ENCODE measurements at places on chromosomes 13 and 19. TPM values are rescaled to one million over a fixed set of nuclear protein-coding genes. Genes with fewer than 3 reads are reported as not detected.

GRCh38 chr13:98523455-98524102 is 53.3 kb downstream of the STK24 start:
- peaks cover 73% of the 10 kb centered on the region for H3K4me1 ChIP-seq
- peaks cover 5% of the 10 kb centered on the region for H3K36me3 ChIP-seq
- H3K27me3 ChIP-seq: peaks cover 26% of the 10 kb centered on the region
- DNase-seq: no peak
- H3K4me3 ChIP-seq: peak overlapping the region; percentile 65
- peak overlapping the region; percentile 90 for H3K27ac ChIP-seq

GRCh38 chr19:56355517-56355916 is 37.8 kb downstream of the ZNF582 start:
- peaks cover 3% of the 10 kb centered on the region for H3K27me3 ChIP-seq
- H3K27ac ChIP-seq: no peak overlapping the region
- no peak overlapping the region for H3K4me3 ChIP-seq
- DNase-seq: no peak

DNA sequence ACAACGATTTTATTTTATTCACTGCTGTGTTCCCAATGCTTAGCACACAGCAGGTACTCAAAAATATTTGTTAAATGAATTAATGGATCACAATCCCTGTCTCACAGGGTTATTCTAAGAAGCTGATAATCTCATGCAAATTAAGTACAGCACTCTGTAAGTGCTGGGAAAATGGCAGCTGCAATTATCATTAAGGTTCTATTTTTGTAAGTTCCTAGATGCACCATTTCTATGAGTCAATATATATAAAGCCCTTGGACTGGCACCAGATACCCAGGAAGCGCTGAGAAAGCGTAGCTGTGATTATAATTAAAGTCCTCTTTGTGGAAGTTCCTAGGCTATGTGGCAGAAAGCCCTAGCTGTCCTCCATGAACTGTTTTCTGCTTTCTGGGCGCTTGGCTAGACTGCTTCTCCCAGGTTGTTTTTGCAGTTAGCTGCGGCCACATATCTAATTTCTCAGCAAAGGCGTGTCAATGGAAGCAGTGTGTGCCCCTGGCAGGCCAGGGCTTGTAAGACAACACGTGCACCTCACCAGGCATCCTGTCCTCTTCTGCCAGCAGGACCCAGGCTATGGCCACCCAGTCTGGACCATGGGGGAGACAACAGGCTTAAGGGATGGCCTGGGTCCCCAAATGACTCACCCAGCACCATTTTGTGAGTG is 5.2 kb upstream of the SRRM5 start:
- peak overlapping the region; percentile 48 for H3K27ac ChIP-seq
- DNase-seq: no peak
- H3K27me3 ChIP-seq: peaks cover 9% of the 10 kb centered on the region
- no peak overlapping the region for H3K4me3 ChIP-seq
- no peaks in the 10 kb centered on the region for H3K4me1 ChIP-seq

DNA sequence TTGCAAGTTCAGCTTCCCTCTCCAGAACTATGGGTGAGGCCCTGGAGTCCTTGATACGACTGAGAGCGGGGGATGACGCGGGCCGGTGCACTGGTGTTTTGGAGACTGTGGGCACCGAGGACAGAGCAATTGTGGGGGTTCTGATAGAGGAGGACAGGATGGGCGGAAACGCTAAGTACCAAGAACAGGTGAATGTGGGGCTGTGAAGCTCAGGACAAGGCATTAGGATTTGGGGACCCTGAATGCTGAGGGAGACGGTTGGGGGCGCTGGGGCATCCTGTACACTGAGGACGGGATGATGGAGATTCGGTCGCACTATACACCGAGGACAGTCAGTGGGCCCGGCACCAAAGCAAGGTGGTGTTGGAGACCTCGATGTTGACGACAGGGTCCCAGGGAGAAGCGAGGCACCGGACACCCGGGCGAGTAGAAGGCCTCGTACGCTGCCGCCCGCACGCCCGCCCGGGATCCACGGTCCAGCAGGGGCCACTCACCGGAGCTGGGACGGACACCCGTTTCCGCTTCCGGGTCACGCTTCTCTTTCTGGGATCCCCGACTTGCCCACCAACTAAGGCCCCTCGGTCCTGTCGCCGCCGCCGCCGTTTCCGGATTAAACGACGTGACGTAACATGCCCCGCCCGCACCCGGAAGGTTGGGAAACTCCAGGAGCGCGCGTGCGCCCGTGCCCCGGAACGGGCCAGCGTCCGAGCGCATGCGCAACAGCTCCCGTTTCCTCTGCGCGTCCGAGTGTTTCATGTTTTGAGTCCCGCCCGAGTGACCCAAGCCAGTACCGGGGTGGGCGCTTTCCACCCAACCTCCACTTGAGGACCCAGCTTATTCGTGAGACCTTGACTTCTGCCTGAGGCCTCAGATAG is at the start of gene CHMP2A:
Gene CHMP2A (minus strand): TSS at position 612 of the 875 bp plus-strand sequence. CDS start 893 bp downstream, outside the sequence.
- peaks cover 19% of the 10 kb centered on the region for H3K27me3 ChIP-seq
- peak; percentile 99 for DNase-seq
- peak within 1 kb of the TSS; percentile 96 for H3K27ac ChIP-seq
- H3K36me3 ChIP-seq: no peaks in the 10 kb centered on the region
- peaks cover 16% of the 10 kb centered on the region for H3K4me1 ChIP-seq
- H3K4me3 ChIP-seq: peak within 1 kb of the TSS; percentile 97

GRCh38 chr13:46385946-46386345 is 1.1 kb downstream of the RUBCNL start:
- H3K36me3 ChIP-seq: no peaks in the 10 kb centered on the region
- H3K4me1 ChIP-seq: no peaks in the 10 kb centered on the region
- H3K4me3 ChIP-seq: peak overlapping the region; percentile 41
- peaks cover 8% of the 10 kb centered on the region for H3K27me3 ChIP-seq
- H3K27ac ChIP-seq: no peak overlapping the region

GRCh38 chr19:16458391-16459341 is 13.1 kb downstream of the EPS15L1 start:
- H3K27me3 ChIP-seq: peaks cover 11% of the 10 kb centered on the region
- peaks cover 60% of the 10 kb centered on the region for H3K4me1 ChIP-seq
- H3K36me3 ChIP-seq: peaks cover 2% of the 10 kb centered on the region
- H3K27ac ChIP-seq: peak overlapping the region; percentile 93

- H3K4me1 ChIP-seq: peaks cover 35% of the 10 kb centered on the region
- no peak overlapping the region for H3K27ac ChIP-seq
- H3K27me3 ChIP-seq: peaks cover 19% of the 10 kb centered on the region
- no peak overlapping the region for H3K4me3 ChIP-seq
Observed at GRCh38 chr19:33644284-33644836, 22.6 kb downstream of the CHST8 start.

DNA sequence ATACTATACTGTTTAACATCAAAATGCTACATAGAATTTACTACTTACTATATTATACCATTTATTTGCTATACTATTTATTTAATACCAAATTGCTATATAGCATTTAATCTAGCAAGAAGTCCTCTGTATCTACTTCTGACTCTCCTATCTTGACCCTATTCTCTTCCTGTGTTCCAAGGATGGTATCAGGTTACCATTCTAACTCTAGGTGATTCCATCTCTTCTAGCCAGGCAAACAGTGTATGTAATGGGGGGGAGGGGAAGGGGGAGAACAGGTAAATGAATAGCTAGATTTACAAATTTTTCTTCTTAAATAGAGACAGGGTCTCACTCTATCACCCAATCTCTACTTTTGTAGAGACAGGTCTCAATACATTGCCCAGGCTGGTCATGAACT is 200.3 kb downstream of the DIAPH3 start:
- no peak overlapping the region for H3K4me3 ChIP-seq
- no peak for DNase-seq
- no peaks in the 10 kb centered on the region for H3K4me1 ChIP-seq
- no peak overlapping the region for H3K27ac ChIP-seq
- no peaks in the 10 kb centered on the region for H3K36me3 ChIP-seq

DNA sequence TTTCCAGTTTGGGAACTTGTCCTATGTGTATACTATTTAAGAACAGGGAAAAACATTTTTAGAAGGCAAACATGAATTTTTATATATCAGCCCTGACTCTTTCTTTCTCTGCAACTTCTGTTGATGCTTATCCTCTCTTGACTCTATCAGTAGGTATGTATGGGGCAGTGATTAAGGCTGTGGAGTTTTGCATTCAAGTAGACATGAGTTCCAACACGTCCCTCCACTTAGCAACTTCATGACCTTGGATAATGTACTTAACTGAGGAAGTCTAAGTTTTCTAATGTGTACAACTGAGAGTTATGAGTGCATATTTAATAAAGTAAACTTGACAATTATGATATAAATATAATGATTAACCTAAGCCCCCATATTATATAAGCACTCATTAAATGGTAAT is 414.6 kb downstream of the TDRD3 start:
- no peaks in the 10 kb centered on the region for H3K4me1 ChIP-seq
- H3K4me3 ChIP-seq: no peak overlapping the region
- H3K27ac ChIP-seq: no peak overlapping the region

- peaks cover 4% of the 10 kb centered on the region for H3K36me3 ChIP-seq
- H3K27me3 ChIP-seq: no peaks in the 10 kb centered on the region
- no peak overlapping the region for H3K4me3 ChIP-seq
- H3K27ac ChIP-seq: no peak overlapping the region
- DNase-seq: no peak
Observed at GRCh38 chr13:72652681-72653080, 74.7 kb downstream of the MZT1 start.

GRCh38 chr13:74132776-74133656 is 1.2 kb downstream of the KLF12 start:
- peak overlapping the region; percentile 99 for H3K27ac ChIP-seq
- H3K4me1 ChIP-seq: peaks cover 15% of the 10 kb centered on the region
- peak; percentile 52 for DNase-seq
- H3K27me3 ChIP-seq: peaks cover 12% of the 10 kb centered on the region
- peak overlapping the region; percentile 100 for H3K4me3 ChIP-seq

GRCh38 chr13:91946498-91947070 is 548.2 kb downstream of the GPC5 start:
- peak overlapping the region; percentile 38 for H3K27ac ChIP-seq
- no peaks in the 10 kb centered on the region for H3K36me3 ChIP-seq
- DNase-seq: no peak
- peaks cover 42% of the 10 kb centered on the region for H3K4me1 ChIP-seq

DNA sequence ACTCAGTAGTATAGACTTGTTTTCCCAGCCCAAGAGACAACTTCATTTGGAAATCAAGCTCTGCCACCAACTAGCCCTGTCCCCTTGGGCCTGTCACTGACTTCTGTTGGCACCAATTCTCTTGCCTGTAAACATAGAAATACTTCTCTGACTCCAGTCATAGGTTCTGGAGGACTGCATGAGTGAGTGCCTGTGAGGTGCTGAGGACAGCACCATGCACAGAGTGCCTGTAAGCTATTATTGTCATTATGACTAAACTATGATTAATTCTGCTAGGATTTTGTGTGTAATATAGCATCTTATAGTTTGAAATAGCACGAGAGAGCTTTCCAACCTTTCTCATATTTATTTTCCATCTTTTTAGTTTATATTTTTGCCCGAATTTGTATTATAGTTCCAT is 247.9 kb downstream of the MYO16 start:
- no peak for DNase-seq
- no peak overlapping the region for H3K4me3 ChIP-seq
- no peaks in the 10 kb centered on the region for H3K36me3 ChIP-seq

DNA sequence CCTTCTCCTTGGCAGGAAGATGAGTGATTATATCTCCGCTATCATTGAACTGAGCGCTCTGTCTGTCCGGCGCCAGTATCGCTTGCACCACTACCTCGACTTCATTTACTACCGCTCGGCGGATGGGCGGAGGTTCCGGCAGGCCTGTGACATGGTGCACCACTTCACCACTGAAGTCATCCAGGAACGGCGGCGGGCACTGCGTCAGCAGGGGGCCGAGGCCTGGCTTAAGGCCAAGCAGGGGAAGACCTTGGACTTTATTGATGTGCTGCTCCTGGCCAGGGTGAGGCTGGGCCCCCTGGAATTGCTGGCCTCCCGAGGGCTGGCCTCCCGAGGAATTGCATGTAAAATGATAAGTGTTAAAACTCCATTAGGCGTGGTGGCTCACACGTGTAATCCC is 32.1 kb downstream of the CYP4F22 start:
- H3K4me1 ChIP-seq: no peaks in the 10 kb centered on the region
- H3K27ac ChIP-seq: no peak overlapping the region
- no peaks in the 10 kb centered on the region for H3K27me3 ChIP-seq
- no peak for DNase-seq
- no peaks in the 10 kb centered on the region for H3K36me3 ChIP-seq
- no peak overlapping the region for H3K4me3 ChIP-seq

GRCh38 chr13:113065406-113066141 is 40.0 kb upstream of the F7 start:
- DNase-seq: no peak
- no peaks in the 10 kb centered on the region for H3K36me3 ChIP-seq
- H3K4me3 ChIP-seq: no peak overlapping the region

ANKRD24 gene
- total RNA-seq: 6.1 TPM

NKPD1 gene
- total RNA-seq: 1.2 TPM

SOHLH2 gene
- 0.78 TPM for total RNA-seq

PODNL1 gene
- 8.9 TPM for total RNA-seq

RFXANK gene
- total RNA-seq: 73.5 TPM

CYSLTR2 gene
- 4.9 TPM for total RNA-seq

ZNF536 gene
- total RNA-seq: 24.9 TPM

IZUMO2 gene
- total RNA-seq: not detected

ICAM5 gene
- total RNA-seq: 3.6 TPM

ZNF829 gene
- 4.5 TPM for total RNA-seq

CACNG6 gene
- 0.74 TPM for total RNA-seq

ACP7 gene
- total RNA-seq: not detected

IL17D gene
- 1.3 TPM for total RNA-seq
